Activated naive CD4-positive, alpha-beta T cell treated with Interleukin-2 at 50 U/mL for 16 hours (primary cell): ENCODE measurements at places on chromosomes 6 and 20.

DNA sequence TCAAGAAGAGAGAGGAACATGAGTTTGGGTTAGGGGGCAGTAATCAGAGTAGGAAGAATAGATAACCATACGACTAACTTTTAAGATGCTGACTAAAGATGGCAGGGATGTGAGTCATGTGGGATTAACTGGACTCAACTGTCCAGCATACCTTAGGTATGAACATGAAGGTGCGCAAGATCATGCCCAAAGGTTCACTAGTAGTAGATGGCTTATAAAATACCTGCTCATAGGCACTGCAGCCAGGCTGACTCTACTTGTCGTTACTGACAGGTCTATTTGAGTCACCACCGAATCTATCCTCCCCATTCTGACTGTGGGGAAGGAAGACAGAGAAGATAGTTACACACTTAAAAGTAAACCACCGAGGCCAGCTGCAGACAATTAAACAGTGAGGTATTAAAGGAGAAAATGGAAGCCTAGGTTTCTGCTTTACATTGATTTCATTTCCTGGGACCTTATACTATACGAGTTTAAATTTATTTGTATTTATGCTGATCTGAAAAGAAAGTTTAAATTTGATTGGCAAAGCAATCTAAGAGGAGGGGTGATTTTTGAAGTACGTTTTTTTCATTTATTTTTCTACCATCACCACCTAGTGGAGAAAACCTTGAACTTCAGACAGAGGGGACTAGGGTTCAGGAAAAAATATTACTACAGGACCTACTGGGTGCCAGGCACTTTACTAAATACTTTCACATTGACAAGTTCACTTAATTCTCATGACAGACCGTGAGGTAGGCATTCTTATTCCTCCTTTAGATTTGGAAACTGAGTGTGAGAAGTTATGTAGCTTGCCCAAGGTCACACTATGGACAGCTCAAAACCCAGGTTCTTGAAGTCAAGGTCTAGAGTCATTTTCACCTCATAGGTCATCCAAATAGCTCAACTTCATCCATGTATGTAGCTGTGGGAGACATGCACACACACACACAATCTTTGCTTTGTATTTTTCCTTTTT lies 4.0 kb upstream of the WRNIP1 start:
- no peak for DNase-seq

- DNase-seq, result no peak
Observed at GRCh38 chr6:43296780-43297497, 1.1 kb upstream of the SLC22A7 start.

- DNase-seq, result no peak
Observed at GRCh38 chr6:169960521-169960885, 209.1 kb downstream of the ERMARD start.

- no peak for DNase-seq
Observed at GRCh38 chr6:7901780-7902179, 8.8 kb downstream of the TXNDC5 start.

GRCh38 chr6:53306819-53307347 lies 41.9 kb downstream of the ELOVL5 start:
- DNase-seq, result peak; percentile 24

DNA sequence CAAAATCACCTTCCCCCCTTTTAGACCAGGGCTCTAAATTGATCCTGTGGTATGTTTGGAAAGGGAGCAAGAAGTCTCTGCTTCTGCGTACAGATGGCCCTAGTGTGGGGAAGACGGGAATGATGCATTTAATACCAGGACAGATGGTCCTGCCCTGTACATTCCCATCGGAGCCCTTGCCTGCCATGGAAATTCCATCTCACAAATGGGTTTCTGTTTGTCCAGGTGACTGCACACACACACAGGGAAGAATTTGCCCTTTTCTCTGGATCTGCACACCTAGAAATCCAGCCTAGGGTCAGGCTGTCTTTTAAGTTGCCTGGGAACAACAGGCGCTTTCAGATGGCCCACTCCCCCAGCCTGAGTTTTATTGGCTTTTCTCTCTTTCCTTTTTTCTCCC lies 1.3 kb downstream of the MAS1 start:
- no peak for DNase-seq

DNA sequence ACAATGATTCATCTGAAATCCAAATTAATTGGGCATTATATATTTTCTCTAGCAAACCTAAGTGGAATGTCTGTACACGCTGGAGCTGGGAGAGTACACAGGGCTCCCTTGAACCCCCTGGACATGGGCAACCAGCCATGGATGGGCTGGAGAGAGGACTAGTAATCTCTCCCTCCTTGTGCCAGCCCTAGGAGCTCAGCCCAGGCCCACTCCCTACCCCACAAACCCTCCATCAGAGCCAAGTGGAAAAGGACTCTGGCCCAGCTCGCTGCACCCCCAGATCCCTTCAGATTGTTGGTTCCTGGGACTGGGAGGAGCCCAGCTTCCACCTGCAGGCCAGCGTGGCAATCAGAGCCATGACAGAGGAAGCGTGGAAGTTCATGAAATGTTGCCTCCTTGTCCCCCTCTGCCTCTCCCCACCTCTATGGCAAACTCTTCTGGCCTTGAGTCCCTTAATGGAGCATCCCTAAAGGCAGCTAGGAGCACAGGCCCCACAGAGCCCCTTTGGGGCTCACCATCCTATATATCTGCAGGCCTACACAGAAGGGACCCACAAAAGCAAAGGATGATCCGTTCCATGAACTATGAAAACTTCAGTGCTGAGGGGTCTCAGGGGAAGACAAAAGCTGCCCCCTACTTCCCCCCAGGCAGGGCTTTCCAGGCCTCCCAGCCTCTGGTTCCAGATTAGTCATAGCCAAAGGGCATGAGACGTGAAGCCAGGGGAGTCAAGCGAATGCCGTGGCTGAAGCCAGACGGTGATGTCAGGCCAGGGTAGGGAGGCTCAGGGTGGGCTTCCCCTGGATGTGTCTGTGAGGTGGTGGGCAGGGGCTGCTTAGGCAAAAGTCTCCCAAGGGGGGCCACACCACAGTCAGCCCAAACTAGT lies 126.4 kb upstream of the MAFB start:
- no peak for DNase-seq

- DNase-seq, result no peak
Observed at GRCh38 chr20:36341331-36342020, 35.3 kb downstream of the DLGAP4 start.

DNA sequence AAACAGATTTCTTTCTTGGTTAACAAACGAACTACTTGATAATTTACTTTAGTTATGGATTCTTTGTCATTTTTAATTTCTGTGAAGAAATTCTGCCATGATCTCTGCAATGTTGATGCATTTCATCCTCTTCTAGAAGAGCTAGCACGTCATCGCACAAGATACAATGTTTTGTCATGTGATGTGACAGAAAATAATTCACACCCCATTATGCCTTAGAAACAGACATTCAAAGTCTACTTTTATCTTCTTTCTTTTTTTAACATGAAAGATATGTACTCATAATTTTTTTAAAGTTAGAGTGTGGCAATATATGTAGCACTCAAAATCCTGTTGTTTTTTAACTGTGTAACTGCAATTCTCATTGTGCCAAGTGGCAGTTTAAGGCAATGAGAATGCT lies 39.6 kb upstream of the NELFCD start:
- DNase-seq, result no peak

GRCh38 chr6:33914645-33915044 lies 110.8 kb upstream of the MLN start:
- peak; percentile 35 for DNase-seq

GRCh38 chr20:5470458-5470857 lies 153.7 kb upstream of the PROKR2 start:
- no peak for DNase-seq

GRCh38 chr6:93266116-93266817 lies 153.1 kb downstream of the EPHA7 start:
- DNase-seq, result no peak

DNA sequence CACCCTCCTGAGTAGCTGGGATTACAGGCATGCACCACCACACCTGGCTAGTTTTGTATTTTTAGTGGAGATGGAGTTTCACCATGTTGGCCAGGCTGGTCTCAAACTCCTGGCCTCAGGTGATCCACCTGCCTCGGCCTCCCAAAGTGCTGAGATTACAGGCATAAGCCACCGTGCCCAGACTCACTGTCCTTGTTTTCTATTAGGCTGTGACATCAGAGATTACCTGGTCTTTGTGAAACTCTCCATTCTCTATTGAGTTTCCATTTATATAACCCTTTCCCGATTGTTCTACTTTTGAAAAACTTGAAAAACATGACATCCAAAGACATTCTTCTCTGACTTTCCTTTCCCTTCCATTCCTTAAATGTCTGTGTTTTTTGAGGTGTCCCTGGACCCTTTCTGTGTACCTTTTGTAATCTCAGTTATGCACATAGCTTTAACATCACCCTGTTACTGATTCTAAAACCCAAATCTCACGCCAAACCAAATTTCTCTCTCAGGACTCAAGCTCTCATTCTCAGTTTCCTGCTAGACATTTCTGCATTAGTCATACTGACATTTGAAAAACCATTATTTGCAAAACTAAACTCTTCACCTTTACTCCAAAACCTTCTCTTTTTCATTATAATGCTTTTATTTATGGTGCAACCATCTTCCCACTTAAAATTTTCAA lies 137.0 kb downstream of the KHDC1L start:
- DNase-seq, result no peak

DNA sequence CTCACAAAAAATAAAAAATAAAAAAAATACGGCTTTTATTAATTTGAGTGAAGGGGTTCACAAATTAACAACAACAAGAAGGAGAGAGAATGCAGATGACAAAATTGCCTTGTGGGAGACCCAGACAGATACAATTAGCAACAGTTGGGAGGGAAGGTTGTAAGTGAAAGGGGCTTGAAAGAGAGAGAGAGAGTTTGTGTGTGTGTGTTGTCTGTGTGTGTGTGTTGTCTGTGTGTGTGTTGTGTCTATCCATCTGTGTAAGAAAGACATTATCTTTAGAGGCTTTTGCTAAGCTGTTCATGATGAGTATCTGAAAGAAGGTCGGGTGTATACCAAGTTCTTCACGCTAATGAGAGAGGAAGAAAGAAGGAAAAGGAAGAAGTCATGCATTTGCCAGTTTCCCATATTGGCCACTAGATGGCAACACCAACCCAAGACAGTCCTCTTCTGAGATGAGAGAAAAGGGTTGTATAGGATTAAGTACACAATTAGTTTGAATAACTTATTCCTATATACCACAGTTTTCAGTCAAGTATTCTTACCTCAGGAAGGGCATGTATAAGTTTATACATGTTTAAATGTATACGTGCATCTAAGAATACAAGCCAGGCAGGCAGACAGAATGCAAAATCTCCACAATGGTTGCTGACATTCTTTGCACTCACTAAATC lies 63.7 kb upstream of the CD2AP start:
- peak; percentile 21 for DNase-seq

DNA sequence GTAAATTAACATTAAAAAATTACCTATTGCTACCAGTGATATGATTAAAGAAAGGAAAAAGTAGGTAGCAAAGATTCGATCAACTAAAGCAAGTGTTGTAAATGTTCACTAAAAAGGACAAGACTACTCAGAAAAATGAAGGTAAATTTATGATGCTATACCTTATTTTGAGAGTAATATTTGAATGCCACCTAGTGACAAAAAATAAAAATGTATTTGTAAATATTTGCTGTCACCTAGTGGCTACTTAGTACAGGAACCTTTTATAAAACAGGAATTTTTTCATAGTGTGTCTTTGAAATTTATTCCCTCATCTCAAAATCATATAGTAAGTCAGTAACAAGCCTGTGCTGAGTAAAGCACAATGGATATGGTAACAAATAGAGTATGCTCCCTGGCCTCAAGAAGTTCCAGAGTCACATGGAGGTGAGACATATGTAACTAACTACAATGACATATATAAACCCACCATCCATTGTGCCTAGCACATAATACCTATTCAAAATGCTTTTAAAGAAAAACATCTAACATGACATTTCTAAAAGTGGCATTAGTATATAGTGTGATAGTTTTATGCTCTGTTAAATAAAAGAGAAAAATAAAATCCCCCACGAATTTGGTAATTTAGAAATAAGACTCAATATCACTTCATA lies 193.1 kb upstream of the SIM1 start:
- DNase-seq, result no peak

- DNase-seq, result no peak
Observed at GRCh38 chr6:152314483-152314832, 322.7 kb downstream of the SYNE1 start.

- DNase-seq, result no peak
Observed at GRCh38 chr6:164478426-164478825, 831.0 kb downstream of the C6orf118 start.

DNA sequence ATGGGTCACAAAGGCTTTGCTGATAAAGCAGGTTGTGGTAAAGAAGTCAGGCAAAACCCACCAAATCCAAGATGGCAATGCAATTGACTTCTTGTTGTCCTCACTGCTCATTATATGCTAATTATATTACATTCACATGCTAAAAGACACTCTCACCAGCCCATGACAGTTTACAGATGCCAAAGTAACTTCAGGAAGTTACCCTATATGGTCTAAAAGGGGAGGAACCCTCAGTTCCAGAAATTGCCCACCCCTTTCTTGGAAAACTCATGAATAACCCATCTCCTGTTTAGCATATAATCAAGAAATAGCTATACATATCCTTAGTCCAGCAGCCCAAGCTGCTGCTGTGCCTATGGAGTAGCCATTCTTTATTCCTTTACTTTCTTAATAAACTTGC lies 501.1 kb downstream of the MEI4 start:
- no peak for DNase-seq

DNA sequence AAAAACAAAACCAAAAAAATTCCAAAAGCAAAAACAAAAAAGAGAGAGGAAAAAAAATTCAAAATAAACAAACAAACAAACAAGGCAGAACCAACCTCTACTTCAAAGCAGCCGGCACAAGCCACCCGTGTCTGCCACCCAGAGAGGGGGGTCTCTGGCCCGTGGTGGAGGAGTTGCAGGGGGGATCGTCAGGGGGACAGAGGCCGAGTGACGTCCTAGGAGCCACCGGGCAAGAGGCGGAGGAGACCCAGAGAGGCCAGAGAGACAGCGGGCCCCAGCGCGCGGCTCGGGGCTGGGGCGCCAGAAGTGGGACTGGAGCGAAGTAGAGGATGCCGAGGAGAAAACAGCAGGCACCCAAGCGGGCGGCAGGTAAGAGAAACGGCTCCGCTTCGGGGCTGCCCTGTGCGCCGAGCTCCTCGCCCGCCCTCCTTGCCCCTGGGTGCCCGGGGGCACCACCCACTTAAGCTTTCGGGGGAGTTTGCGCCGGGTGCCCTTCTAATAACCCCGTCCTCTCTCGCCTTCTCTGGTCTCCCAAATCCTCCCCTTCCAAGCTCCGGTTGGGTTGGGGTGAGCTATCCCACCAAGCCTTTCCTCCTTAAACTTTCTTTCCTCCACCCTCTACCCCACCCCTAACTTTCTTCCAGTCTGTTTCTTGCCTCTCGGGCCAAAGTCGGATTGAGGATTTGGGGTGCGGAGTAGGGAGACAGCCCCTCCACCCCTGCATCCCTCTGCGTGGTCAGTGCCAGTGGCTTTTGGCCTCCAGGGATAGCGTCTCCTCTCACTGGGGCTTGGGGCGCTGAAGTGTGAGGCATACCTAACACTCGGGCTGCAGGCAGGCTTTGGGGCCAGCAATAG lies 1.0 kb downstream of the TSHZ2 start:
- DNase-seq, result peak; percentile 53

GRCh38 chr6:34074064-34074742 lies 71.7 kb downstream of the GRM4 start:
- no peak for DNase-seq
